Activated T-cell treated with anti-CD3 and anti-CD28 coated beads, Interleukin-2, amount 50 U/mL, for 24 hours (primary cell): ENCODE measurements at places on chromosomes 11 and 22.
A peak's percentile ranks its signal among the peaks of the same experiment; 100 is the strongest.

DNA sequence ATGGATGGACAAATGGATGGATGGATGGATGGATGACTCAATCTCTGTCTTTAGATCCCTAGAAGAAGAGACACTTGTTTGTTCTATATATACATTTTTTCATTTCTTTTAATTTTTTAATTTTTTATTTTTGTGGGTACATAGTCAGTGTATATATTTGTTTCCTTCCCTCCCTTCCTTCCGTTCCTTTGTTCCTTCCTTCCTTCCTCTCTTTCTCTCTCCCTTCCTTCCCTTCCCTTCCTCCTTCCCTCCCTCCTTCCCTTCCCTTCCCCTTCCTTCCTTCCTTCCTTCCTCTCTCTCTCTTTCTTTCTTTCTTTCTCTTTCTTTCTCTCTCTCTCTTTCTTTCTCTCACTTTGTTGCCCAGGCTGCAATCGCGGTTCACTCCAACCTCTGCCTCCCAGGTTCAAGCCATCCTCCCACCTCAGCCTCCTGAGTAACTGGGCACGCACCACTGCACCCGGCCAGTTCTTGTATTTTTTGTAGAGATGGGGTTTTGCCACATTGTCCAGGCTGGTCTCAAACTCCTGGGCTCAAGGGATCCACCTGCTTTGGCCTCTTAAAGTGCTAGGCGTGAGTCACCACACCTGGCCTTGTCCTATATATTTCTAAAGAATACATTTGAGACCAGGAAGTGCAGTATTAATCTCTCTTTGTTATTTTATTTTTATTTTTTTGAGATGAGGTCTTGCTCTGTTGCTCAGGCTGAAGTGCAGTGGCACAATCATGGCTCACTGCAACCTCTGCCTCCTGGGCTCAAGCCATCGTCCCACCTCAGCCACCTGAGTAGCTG lies 42.5 kb upstream of the AQP11 start:
- no peak for DNase-seq

GRCh38 chr11:99934008-99934407 lies 753.1 kb upstream of the ARHGAP42 start:
- no peak for DNase-seq

- DNase-seq, result no peak
Observed at GRCh38 chr11:128500493-128500892, 86.9 kb downstream of the ETS1 start.

DNA sequence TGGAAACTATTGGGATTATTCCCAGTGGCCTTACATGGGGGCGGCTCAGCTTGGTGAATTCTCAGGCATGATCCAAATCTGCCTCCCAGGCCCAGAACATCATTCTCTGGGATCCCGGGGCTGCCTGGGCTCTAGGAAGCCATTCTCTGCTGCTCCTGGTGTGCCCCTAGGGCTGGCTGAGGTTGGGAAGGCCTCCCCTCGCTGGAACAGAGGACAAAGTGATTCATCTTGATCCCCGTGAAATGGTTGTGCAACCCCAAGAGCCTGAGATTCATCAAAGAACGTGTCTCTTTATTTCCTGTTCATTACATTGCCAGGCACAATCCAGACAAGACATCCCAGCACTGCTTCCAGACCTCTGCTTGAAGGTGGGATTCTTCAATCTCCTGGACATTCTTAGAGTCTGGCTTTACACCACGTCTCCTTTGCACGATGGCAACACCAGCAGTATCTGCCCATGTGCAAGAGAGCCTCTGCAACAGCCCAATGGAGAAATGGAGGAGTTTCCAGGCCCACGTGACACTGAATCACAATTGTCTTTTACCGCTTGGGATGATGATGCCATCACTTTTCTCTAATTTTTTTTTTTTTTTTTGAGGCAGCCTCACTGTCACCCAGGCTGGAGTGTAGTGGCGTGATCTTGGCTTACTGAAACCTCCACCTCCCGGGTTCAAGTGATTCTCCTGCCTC lies 52.3 kb downstream of the TST start:
- no peak for DNase-seq

GRCh38 chr11:15641271-15642045 lies 526.7 kb downstream of the INSC start:
- no peak for DNase-seq

- DNase-seq, result no peak
Observed at GRCh38 chr22:27460591-27461347, 340.8 kb downstream of the MN1 start.

DNA sequence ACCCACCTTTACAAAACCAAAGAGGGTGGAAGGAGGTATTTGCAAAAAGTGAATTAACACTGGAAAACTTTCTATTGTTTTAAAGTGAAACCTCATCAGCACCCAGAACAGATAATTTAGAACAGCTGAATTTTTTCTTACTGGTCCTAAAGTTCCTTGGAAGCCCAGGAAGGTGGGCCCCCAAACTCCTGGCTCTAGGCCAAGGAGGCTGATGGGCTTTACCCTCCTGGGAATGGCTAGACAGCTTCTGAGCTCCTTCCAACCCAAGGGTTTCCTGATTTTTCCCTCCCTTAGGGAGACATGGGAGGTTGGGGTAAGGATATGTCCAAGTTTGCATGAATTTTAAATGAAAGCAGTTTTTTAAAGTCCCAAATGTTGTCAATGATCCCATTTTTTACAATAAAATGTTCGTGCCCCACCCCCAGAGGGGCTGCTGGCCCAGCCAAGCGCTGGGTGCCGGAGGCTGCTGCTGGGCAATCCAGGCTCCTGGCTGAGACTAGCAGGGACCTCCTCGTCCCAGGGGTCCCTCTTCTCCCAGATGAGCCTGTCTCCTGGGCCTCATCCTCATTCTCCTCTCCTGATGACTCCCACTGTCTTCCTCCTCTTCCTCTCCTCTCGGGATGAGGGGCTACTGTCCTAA lies 28.4 kb downstream of the RELT start:
- no peak for DNase-seq

DNA sequence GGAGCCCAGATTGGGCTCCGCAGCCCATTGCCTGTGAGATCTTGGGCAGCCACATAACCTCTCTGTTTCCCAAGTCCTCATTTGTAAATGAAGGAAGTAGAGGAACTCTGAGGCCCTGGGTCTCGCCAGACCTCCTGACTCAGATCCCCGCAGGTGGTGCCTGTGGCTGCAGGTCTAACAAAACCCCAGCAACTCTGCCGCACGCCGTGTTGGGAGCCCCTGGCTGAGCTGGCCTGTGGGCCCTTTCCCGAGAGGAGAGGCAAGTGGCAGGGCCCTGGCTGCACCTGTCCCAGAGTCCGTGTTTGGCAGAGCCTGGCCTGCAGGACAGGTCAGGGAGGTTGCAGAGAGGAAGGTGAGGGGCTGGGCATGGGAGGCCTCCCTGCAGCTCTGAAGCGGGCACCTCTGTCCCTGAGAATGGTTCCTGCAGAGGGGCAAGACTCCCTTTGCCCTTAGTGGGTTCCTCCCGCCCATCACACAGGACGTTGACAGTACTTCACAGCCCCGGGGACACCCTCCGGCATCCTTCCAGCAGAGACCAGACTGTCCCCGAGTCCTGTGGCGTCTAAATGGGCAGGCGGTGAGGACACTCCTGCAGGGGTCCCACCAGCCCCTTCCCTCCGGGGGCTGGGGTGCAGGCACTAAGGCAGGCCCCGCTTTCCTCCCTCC lies 67.7 kb downstream of the ARHGAP8 start:
- DNase-seq, result no peak

DNA sequence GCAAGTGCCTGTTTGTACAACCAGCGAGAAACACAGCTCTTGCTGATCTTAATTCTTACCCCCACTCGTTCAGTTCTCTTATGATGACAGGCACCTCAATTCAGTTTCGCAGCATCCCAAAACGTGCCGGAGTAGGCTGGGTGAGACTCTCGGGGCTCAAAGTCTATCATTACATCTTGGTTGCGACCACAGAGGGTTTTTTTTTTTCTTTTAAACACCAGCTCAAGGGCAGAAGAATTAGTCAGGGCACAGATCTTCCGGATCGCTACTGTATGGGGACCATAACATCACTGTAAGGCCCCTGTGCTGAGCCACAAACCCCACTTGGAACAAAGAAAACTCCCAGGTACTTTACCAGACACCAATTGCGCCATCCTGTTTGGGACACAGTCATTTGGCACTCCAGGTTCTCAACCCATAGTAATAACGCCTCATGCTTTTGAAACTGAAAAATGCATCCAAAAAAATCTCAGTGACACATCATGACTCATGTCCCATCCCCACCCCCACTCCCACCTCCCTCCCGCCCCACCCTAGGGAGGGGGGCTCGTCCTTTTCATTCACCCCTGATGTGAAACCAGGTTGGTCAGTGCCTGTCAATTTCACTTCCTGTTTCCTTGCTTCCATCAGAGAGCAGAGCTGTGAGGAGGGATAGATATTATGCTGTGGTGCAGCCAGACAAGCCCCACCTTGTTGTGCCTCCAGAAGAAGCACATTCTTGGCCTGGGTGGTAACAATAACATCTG lies 41.0 kb upstream of the CD5 start:
- peak; percentile 87 for DNase-seq

DNA sequence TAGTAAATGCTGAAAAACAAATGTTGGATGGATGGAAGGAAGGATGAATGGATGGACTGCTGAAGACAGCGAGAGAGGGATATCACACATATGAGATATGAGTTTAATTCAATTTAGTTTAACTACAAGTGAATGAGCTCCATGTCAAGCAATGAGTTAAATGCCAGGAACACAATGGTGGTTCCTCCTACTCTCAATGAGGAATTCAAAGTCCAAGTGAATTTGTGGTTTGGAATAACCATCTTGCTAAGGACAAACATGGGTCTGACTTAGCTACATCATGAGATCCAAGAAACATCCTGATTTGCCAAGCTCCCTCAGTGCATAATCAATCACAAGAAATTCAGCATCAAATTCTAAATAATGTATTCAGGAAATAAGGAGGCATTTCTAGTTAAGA lies 26.1 kb upstream of the PPP2R1B start:
- DNase-seq, result no peak
